NCI-H2029 treated with DMSO at 0.1 percent for 48 hours (cell line): ENCODE measurements at places on chromosomes 7 and 10.

- DNase-seq: no peak
Observed at GRCh38 chr7:11319491-11320274, 346.0 kb downstream of the PHF14 start.

DNA sequence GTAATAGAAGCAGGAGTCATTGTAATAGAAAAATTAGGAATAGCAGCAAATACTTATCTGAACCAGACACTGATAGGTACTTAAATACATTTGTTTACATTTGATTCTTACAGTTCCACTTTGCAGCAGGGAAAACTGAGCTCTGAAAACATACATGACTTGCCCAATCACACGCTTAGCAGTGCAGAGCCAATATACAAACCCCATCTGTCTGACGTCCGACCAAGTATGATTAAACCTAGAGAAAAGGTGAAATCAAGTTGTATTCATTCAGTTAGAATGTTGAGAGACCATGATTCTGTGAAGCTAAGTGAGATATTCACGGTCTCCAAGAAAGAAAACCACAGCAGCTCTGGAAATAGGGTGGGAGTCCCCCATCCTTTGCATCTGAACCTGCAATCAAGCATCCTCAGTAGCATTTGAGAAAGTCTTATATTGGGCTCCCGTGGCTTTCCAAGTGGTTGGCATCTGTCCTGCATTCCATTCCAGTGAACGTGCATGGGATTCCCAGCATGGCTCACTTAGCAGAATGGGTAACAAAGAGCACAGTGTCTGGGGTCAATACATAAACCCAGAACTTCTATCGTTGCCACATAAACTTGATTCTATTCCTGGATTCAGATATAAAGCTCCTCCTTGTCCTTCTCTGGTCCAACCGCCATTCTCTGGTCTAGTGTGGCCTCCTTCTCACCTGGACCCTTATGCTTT is 148.7 kb upstream of the RSU1 start:
- DNase-seq: no peak

- DNase-seq: no peak
Observed at GRCh38 chr10:113058523-113059370, 108.7 kb downstream of the TCF7L2 start.

GRCh38 chr10:93703066-93703465 is 674 bp upstream of the FRA10AC1 start:
- peak; percentile 32 for DNase-seq

DNA sequence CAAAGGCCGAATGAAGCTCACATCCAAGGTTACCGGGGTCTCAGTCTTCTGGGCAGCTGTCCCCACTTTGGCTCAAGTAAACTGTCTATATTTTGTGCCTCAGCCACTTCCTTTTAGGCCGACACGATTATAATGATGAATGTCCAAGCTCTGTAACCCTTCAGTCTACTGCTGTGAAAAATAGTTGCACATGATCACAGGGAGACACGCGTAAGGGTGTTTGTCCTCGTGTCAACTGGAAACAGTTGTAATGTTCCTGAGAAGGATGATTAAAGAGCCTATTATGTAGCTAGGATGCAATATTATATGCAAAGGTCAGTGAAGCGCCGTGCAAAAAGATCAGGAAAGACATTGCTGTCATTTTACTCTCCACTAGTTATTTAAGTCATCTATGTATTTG is 559.9 kb downstream of the SDK1 start:
- DNase-seq: no peak

DNA sequence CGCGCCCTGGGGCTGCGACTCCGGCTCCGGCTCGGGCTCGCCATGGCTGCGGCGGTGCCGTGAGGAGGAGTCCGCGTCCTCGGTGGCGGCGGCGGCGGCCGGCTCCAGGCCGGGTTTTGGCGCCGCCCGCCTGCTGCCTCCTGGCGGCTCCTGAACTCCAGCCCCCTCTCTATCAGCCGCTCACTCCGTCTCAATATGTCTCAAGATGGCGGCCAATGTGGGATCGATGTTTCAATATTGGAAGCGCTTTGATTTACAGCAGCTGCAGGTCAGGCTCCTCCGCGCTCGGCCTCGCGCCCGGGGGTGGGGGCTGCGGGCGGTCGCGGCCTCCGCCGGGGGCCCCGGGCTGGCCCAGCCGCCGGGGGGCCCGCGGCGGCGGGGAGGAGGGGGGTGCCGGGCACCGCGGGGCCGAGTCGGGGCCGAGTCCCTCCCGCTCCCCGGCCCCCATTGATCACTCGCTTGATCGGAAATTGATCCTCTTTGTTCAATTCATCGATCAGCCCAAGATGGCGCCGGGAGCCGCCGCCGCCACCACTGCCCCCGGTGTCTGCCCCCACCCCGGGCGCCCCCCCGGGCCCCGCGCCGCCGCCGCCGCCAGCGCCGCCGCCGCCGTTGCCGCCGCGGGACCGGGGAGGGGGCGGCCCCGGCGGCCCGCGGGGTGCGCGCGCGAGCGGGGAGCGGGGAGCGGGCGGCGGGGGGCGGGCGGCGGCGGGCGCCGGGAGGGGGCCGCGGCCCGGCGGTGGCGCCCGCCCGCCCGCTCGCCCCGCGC is 1.4 kb upstream of the CUX1 start:
- peak; percentile 59 for DNase-seq

- no peak for DNase-seq
Observed at GRCh38 chr10:92323079-92323478, 32.1 kb downstream of the MARCHF5 start.

GRCh38 chr10:43265799-43266721 is 805 bp downstream of the RASGEF1A start:
- DNase-seq: no peak

GRCh38 chr7:22111661-22112060 is 166.0 kb upstream of the CDCA7L start:
- DNase-seq: no peak

GRCh38 chr10:49831352-49832035 is 69.4 kb upstream of the OGDHL start:
- DNase-seq: no peak

GRCh38 chr10:75180592-75180991 is 30.0 kb upstream of the VDAC2 start:
- DNase-seq: no peak

DNA sequence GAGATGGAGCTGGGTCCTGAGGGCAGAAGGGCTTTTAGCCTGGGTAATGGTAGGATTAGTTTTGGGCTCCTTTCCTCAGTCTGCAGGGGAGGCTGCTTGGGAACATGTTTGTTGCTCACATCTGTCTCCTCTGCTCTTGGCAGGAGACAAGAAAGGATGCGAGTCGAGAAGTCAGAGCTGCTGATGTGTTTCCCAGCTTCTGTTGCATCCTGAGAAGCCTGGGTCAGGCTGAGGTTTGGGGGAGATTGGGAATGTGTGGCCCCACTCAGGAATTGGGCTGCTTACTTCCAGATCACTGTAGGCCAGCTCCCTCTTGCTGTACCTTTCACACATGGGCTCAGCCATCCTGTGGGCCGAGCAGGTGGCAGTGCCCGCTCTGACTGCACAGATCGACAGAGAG is 79.2 kb downstream of the CCNY start:
- DNase-seq: no peak

DNA sequence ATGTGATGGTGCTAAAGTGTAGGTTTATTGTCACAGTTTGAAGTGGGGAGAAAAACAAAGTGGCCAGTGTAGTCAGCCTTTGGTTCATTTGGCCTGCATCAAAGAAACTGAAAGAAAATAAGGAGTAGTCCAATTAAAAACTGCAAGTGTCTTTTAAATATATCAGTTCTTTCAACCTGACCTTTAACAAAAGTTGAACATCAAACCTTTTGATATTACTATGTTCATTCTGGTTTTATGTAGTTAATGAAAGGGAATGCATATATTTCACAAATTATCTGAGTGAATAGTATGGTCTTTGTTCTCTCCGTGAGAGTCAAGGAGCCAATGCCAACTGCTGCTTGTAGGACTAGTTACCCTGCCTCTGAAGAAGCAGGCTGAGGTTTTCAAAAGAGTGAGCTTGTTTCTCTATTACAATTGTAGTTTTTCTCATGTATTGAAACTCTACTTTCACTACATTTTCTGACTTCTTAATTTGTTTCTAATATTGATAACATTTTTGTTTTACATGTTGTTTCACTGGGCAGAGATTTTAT is 1160.8 kb upstream of the LRRTM3 start:
- no peak for DNase-seq

- no peak for DNase-seq
Observed at GRCh38 chr10:110101464-110102144, 93.8 kb downstream of the ADD3 start.

- no peak for DNase-seq
Observed at GRCh38 chr10:53903756-53904155, 897.3 kb downstream of the PCDH15 start.

DNA sequence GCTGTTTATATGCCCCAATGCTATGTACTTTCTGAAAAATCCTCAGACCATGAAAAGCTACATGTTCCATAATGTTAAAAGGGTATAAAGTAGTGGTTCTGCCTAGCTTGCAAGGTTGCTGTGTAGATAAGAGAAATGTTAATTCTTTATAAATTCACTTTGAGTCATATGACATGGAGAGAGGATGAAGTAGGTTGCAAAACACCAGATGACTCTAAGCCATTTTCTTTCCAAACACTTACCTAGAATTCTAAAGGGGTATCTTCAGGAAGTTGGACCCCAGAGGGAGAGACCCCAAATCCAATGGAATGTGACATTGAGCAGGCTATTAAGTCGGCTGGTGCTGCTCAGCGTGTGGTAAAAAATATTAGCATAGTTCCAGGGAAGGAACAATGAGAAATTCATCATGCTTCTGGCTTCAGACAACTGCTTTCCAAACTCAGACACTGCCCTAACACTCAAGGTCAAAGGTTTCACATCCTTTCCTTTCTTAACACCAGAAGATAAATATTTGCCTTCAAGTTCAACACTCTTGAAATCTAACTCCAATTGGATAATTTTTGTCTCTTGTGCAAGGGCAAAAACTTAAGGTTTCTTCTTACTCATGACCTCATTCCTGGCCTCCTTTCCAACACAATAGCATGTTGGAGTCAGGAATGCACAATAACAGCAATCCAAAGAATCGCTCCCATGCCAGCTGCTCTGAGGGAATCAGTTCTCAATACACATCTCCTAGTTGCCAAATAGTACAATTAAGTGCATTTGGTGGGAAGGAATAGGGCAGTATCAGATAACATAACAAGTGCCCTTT is 100.7 kb upstream of the AFAP1L2 start:
- DNase-seq: no peak

DNA sequence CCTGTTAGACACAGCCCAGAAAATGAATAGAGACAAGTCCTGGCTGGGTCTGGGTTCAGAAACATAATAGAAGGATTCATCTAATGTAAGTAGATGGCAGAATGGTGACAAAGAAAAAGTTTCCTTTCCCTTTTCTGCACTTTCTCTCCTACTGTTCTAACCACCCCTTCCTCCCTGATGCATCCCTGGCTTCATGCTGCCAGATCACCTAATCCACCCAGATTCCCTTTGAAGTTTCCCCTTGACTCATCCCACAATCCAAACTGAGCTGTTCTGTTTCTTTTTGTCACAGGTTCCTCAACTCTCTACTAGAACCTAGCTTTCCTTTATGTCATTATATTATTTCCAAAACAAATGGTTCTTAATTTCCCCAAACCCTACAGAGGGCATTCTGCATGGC is 1.1 kb upstream of the MACC1 start:
- no peak for DNase-seq

DNA sequence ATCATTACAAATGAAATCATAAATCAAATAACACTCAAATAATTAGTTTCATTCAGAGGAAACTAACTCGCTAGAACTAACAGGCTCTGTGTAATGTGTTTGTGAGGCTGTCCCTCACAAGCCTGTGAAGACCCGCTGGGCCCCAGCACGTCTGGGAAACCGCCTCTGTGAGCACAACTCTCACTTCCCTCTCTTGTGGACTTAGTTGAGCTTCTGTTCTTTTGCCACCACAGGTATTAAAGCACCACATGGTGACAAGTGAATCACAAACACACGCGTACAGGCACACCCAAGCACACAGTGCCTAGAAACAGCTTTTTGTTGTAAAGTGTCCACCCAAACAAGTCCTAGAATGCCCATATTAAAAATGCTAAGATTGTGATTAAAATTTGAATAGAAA is 51.0 kb downstream of the ZNF777 start:
- no peak for DNase-seq

DNA sequence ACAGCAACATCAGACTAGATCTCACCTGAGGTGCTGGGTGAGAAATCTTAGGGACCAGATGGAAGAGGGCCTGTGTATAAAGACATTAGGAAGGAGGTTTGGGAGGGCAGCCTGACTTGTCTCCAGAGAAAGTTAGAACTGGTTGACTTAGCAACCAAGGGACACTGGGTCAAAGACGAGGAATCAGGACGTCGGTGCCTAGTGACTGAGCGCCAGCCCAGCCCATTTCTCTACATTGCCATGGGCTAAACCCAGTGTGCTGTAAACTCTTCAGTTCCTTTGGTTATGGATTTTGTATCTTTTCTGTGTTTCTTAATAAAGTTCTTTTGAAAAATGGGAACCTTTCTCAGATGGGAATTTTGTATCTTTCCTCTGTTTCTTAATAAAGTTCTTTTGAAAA is 12.3 kb downstream of the TRIM56 start:
- no peak for DNase-seq

GRCh38 chr10:84328418-84329195 is at the start of gene CCSER2:
Gene CCSER2, plus strand, starts transcription at chr10:84328589. Its CDS starts 42,464 bp downstream, at chr10:84371053.
- DNase-seq: no peak

DNA sequence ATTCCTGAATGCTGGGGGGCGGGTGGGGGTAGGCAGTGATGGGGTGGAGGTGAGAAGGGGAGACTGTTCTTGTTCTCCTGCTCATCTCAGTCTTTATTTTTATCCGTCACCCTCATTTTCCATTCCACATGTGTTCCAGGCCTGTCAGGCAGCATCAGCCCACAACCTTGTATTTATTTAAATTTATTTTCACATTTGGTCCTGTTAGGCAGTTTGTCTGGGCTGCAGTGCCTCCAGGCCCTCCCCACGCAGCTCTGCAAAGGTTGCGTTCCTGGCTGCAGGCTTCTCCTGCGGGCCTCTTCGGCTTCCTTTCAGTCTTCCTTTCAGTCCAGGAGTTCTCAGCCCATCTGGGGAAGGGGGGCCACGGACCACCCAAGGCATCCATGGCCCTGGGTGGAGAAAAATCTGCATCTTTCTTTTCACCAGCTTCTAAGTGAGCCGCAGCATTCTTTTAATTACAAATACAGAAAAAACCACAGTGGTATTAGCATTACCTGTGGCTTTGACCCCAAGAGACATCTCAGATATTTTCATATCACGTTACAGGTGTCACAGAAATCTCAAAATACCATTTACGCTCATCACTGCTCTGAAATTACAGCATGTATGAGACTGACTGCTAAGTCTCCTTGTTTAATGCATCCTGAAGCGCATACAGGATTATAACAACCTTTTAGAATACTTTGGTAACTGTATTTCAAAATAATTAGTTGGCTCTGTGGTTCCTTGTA is 94.0 kb downstream of the C10orf105 start:
- DNase-seq: no peak

- DNase-seq: no peak
Observed at GRCh38 chr10:101902032-101902819, 58.6 kb upstream of the KCNIP2 start.
